ENCODE measurements at places on chromosomes 16 and 17.
A peak's percentile ranks its signal among the peaks of the same experiment; 100 is the strongest.

GRCh38 chr17:81440511-81441244 is 45.4 kb downstream of the BAHCC1 start:
- DNase-seq: peak; percentile 4

GRCh38 chr16:66512272-66513110 is 37.4 kb downstream of the TK2 start:
- DNase-seq: no peak

DNA sequence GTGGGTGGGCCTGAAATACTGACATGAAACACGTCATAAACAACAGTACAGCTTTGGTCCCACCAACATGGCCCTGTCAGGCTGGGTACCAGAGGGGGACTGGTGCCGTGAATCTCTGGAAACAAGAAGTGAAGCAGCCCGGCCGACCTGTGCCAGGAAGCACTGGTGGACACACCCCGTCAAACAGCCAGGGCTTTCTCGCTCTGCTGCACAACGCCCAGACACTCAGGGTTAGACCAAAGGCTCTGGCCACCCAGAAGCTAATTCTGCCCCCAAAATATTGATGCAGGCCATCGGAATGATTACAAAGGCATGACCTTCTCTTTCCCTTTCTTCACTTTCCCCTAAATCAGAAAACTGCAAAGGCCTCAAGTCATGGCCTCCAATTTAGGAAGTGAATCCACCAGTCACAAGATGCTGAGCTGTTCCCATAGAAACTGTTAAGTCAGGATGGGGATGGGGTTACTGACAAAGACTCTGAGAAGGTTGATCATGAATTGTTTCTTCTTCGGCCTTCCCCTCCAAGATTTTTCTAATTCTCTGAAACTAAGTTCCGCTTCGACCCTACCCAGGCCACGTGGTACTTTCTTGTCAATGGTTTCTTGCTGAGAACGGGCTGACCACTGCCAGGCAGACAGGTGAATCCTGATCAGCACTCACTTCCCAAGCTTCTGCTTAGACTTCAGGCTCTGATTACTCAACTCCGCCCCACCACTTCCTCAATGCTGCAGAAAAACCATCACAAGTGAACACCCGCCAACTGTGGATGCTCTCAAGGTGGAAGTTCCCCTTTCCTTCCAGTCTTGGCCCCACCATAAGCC is 6.7 kb downstream of the PITPNA start:
- DNase-seq: peak; percentile 90

DNA sequence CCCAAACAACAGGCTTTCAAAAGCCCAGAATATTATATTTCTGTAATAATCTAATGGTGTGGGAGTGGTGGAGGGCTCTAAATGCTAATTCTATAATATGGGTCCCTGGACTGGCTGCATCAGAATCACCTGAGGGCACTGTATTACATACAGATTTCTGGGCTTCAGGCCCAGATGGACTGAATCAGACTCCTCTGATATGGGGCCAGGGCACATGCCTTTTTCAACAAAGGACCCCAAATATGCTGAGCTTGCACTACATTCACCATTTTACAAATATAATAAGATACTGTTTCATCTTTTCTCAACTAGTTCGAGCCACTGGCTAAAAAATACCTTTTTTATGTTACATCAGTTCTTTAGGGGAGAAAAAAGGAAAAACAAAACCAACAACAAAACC is 309.7 kb downstream of the MAP2K6 start:
- DNase-seq: no peak

- DNase-seq: no peak
Measured at GRCh38 chr17:75814900-75815373, 29.3 kb downstream of the UNC13D start.

Measured in AML-193 (cell line).